ENCODE measurements at places on chromosomes 6 and 20.

- DNase-seq, result peak; percentile 29
These were observed 20.7 kb downstream of the GTPBP2 start for GRCh38 chr6:43608310-43608763.

- DNase-seq, result no peak
These were observed 10.9 kb upstream of the MRS2 start for GRCh38 chr6:24391756-24392405.

- no peak for DNase-seq
These were observed 495.5 kb upstream of the MAP3K7 start for GRCh38 chr6:91082311-91082832.

DNA sequence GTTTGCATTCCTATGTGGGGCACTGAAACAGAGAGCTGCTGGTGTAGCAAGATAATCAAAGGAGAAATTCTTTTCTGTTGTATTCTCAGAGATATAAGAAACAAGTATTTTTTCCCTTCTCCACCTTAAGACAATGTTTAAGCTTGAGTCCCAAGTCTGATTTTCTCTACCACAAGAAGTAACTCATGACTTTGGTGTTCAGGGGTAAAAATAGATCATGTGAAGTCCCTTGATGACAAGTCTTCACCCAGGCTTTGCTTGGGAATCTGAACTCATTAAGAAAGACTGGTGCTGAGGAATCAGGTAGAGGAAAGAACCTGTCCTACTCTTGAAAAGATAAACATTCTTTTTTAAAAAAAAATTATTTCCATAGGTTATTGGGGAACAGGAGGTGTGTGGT is 205.6 kb downstream of the ALDH8A1 start:
- DNase-seq, result no peak

DNA sequence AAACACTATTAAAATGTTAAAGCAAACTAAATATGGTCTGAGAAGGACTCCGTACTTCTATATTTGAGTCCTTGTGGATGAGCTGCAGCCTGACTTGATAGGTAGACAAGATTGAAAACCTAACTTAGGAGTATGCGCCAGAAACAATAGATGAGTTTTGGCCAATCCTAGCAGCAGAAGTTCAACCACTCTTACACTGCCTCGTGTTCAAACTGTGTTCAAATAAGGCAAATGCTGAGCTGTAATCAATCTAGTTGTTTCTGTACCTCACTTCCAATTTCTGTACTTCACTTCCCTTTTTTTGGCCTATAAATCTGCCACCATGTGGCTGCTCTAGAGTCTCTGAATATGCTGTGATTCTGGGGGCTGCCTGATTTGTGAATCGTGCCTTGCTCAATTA is 13.2 kb upstream of the SERINC1 start:
- peak; percentile 51 for DNase-seq

- DNase-seq, result no peak
These were observed 48.4 kb upstream of the ARMC2 start for GRCh38 chr6:108799791-108800190.

- no peak for DNase-seq
These were observed 391.4 kb downstream of the COL12A1 start for GRCh38 chr6:74814440-74814839.

DNA sequence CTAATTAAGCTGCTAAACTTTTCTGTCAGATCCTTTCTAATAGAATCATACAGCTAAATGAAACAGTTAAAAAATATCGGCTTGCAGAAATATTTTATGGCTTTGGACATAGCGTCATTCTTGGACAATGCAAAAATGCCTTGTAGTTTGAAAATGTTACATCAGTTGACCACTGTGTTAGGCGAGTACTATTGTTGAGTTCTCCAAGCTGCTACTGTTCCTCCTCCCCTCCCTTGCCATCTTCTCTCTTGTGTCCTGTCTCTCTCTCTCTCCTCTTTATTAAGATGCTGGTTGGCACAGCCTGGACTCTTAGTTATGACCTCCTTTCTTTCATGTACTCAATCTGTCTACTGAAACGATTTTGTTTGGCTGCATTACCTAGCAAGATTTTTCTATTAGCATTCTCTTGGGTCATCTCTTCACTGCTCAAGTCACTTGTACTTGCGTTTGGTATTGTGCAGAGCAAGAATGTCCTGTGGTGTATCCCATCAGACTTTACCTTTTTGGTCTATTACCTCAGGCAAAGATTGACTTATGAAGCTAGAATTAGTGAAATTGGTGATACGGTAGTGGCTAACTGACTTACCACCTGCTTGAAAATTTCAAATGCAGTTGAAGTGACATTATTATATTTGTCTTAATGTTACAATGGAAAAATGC is 127.9 kb downstream of the FARS2 start:
- DNase-seq, result no peak

GRCh38 chr6:39777218-39777617 is 15.0 kb upstream of the DAAM2 start:
- no peak for DNase-seq

GRCh38 chr6:26088344-26088743 is 1.1 kb downstream of the HFE start:
- DNase-seq, result no peak

DNA sequence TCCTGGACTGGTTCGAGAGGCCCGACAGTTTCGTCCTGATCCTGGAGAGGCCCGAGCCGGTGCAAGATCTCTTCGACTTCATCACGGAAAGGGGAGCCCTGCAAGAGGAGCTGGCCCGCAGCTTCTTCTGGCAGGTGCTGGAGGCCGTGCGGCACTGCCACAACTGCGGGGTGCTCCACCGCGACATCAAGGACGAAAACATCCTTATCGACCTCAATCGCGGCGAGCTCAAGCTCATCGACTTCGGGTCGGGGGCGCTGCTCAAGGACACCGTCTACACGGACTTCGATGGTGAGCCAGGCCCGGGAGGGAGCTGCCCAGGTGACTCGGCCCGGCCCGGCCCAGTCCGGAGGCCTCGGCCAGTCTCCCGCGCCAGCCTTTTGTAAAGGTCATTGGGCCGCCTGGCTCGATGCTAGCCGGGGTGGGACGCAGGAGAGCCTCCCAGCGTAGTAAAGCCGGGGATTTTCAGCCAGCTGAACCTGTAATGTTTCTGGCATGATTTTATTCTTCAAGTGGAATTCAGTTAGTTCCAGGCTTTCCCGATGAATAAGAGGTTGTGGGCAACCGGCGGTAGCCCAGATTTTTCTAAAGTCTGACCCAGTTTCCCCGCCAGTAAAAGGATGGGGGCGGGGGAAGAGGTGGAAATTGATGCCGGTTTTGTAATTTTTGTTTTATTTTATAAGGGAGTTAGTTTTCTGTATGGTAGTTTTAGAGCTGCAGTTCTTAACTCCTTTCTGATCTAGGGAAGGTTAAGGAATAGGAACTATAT is 1.4 kb downstream of the PIM1 start:
- no peak for DNase-seq

DNA sequence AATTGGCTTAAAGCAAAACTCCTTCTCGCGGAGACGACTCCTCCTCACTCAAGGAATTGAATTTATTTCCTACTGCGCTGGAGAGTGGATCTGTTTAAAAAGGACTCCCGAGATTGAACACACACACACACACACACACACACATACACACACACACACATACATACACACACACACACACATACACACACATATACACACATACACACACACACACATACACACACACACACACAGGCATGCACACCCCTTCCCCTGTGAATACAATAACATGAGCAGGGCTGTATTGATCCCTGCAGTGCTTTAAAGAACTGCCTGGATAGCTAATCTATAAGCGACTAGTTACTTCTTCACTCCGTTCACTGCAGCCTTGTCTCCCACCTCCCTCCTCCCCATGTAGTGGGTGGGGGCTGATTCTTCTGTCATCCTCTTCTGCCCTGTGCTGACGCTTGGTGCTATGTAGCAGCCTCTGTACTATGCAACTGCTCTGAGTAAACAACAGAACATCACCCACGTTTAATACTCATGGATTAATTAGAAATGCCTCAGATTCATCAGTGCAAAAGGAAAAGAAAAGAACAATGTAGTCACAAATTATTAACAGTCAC is 549.0 kb downstream of the CDH26 start:
- no peak for DNase-seq

GRCh38 chr20:36405255-36405654 is 99.1 kb downstream of the DLGAP4 start:
- DNase-seq, result no peak

- DNase-seq, result no peak
These were observed 114.7 kb downstream of the PLCB1 start for GRCh38 chr20:8246716-8247115.

DNA sequence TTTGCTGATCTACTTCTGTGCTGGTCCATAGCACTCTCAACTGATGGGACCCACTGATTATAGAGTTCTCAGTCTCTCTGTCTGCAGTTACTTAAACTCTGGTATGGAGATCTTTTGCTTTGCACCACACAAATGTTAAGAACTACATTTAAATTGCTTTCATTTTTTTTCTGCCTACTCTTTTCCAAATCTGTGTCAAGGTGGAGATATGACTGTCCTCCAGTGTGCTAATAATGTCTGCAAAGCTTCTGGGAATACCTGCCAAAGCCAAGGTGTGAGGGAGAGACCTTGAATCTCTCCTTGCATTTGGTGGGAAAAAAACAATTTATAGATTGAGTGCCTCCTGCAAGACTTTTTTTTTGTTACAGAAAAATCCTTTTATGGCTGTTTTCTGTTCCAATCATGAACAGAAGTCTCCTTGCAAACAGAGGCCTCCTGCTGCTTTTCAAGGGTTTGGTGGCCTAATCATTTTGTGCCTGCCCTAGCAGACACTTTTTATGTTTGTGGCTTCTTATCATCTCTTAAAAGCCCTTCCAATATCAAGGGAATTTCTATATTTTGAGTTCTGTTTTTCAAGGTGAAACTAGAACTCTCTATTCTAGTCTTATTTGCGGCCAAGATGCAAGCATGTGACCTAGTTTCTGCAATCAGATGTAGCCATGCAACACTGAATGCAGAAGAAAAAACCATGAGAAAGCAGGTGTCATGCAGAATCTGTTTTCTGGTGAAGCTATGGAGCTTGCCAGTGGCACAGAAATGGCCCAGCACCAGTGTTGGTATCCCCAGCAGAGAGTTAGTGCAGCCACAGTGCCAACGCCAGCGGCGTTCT is 23.2 kb upstream of the AKIRIN2 start:
- no peak for DNase-seq

DNA sequence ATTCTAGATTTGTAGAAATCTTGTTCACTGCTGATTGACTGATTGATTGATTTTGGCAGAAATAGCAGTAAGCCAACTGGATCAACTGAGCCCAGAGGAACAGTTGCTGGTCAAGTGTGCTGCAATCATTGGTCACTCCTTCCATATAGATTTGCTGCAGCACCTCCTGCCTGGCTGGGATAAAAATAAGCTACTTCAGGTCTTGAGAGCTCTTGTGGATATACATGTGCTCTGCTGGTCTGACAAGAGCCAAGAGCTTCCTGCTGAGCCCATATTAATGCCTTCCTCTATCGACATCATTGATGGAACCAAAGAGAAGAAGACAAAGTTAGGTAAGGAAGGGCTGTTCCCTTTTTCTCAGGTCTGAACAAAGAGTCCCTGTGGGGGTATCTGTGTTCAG is 31.2 kb downstream of the TREML1 start:
- DNase-seq, result no peak

DNA sequence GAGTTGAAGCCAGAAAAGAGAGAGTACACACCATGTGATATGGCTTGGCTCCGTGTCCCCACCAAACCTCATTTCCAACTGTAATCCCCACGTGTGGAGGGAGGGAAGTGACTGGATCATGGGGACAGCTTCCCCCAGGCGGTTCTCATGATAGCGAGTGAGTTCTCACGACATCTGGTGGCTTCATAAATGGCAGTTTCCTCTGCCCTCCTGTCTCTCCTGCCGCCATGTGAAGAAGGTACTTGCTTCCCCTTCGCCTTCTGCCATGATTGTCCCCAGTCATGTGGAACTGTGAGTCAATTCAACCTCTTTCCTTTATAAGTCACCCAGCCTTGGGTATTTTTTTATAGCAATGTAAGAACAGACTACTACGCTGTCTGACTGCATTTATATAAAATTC is 40.3 kb downstream of the TAF4 start:
- DNase-seq, result peak; percentile 44

GRCh38 chr6:38168126-38168525 is 348.6 kb downstream of the ZFAND3 start:
- no peak for DNase-seq

DNA sequence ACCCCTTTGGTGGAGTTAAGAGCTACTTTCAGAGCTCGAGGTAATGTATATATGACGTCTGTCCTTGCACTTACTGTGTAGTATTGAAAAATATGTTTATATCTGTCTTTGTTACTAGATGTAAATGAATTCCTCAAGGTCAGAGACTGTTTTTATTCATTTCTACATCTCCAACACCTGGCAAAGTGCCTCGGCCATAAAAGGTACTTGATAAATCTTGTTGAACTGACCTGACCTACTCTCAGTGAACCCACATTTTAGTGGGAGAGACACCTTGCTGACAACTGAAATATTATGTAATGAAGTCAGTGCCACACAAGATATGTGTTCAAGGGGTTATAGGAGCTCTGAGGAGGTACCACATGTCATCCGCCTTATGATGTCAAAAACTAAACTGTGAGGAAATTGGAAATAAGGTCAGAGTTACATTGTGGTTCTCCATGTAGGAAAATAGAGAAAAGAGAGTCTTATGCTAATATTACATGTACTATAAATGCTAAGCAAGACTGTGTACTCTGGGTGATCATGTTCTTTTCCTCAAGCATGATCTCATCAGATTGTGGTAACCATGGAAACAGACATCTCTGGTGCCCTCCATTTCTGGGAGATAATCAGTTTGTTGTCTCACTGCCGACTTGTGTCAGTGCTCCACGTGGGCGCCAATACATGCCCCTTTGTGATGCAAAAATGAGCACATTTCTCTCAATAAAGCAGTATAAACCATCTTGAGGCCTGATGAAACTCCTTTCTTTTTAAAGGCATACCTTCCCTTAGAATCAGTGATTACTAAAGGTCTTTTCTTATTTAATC is 5.7 kb upstream of the TMEM30A start:
- DNase-seq, result no peak

GRCh38 chr6:138115201-138115600 is 8.0 kb upstream of the PERP start:
- no peak for DNase-seq

- DNase-seq, result no peak
These were observed 178.5 kb downstream of the ARID1B start for GRCh38 chr6:156955494-156956183.

GRCh38 chr6:135323202-135323668 is 142.1 kb downstream of the MYB start:
- DNase-seq, result peak; percentile 97

- DNase-seq, result no peak
These were observed 214.6 kb downstream of the PRL start for GRCh38 chr6:22082218-22082617.

- DNase-seq, result no peak
These were observed 359.1 kb downstream of the QKI start for GRCh38 chr6:163773646-163774045.

DNA sequence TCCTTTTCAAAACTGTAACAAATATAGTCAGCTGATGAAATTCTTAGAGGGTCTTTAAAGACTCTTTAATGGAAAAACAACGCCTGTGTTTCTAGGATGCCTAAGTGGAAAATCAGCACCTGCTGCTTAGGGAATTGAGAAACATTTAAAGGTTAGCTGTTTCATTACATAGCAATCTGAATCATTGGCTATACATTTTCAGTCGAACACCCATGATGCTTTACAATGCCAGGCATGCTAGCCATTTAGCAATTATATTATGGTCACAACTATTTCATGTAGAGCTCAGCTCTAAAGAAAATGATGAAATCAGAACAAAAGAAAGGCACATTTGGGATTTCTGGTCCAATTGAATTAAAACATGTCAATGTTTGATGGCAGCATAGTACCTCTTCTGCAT is 270.3 kb upstream of the SYNCRIP start:
- no peak for DNase-seq

Data from GDM1 (cell line).